ENCODE measurements at places on chromosomes 12 and 14.

DNA sequence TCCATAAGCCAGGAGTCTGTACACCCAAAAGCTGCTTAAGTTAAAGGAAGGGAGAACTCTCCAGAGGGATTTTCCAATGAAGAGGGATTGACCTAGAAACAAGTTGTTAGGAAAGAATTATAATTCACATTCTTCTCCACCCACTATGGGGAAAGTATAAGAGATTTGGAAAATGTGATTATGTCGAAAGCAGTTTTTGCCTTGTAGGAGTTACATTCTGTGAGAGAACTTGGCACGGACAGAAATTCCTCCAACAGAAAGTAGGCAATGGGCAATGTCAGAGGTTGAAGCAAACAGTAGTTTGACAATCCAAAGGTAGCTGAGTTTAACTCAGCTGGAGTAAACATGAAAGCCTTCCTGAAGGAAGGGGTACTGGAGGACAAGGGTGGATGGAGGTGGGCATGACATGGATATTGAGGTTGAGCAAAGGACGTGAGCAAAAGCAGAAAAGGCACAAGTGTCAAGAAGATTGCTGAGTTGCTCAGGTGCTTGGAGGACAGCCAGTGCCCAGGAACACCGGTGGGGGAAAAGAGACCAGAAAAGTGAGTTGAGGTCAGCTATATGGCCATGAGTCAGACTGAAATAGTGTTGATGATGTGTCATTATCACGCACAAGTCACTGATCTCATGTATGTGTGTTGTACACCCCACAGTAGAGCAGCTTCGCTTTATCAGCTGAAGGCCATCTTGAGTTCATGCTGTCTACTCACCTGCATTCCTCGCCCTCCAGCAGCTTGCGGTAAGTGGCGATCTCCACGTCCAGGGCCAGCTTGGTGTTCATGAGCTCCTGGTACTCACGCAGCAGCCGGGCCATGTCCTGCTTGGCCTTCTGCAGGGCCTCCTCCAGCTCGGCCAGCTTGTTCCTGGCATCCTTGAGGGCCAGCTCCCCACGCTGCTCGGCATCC is 4.0 kb downstream of the KRT5 start:
- no peak for DNase-seq

GRCh38 chr12:53995378-53996239 is 4.4 kb upstream of the HOXC9 start:
- DNase-seq: no peak

DNA sequence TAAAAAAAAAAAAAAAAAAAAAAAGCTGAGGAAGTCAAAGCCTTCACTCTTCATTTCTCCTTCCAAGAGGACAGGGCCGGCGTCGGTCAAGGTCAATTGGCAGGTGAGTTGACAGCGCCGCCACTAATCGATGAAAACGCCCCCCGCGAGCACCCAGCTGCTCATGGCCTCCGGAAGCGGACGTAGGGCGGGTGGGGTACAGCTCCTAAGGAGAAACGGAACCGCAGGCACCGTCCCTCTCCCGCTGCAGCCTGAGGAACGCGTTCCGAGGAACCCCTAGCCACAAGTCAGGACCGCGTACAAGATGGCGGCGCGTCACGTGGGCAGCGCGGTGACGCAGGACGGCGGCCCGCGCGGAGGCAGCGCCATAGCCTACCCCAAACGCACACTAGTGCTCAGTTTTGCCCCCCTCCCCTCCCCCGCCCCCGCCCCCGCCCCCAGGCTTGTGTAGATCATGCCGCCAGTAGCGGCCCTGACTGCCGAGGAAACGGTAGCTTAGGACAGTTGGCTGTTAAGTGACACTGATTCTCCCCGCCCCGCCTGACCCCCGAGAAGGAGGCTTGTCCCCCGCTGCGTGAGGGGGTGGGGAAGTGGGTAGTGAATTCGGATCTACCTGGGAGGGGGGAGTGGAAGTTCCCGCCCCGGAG is at the start of gene ATF1:
ATF1 (plus strand) TSS at position 463 of the 647 bp plus-strand sequence. CDS start 16,045 bp downstream, outside the sequence.
- peak; percentile 93 for DNase-seq

DNA sequence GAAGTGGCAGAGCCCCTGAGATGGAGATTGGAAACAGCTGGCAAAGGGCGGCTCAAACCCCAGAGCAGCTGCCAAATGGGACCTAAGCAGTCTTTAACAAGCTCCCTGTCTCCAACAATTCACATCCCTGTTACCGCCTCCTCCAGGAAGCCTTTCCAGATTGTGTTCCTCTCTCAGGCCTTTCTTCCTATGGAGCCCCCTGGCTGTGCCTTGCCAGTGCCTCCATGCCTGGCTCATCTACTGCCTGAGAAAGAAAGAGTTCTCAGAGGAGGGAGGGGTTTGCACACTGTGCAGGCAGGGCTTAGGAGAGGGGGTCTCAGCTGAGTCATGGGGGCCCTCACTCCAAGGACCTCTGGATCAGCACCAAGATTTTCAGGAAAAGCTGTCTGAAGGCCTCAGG is 8.8 kb upstream of the KRT74 start:
- DNase-seq: no peak

DNA sequence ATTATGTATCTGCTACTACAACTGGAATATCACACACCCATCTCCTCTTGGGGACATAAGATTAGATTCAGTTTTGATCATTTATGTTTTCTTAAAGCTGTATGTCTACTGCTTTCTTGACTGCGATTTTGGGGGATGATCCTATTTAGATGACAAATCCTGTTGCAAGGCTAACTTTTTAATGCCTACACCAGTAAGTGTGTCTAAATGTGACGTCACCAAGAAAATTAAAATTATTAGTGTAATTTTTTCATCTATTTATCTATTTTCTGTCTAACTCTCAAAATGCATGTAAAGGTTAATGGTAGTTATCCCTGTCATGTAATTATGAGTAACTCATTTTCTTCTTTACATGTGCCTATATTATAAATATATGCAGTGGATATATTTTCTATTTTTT is 170.9 kb upstream of the PPFIA2 start:
- DNase-seq: no peak

GRCh38 chr14:91413547-91414474 is 3.8 kb downstream of the CCDC88C start:
- DNase-seq: no peak

DNA sequence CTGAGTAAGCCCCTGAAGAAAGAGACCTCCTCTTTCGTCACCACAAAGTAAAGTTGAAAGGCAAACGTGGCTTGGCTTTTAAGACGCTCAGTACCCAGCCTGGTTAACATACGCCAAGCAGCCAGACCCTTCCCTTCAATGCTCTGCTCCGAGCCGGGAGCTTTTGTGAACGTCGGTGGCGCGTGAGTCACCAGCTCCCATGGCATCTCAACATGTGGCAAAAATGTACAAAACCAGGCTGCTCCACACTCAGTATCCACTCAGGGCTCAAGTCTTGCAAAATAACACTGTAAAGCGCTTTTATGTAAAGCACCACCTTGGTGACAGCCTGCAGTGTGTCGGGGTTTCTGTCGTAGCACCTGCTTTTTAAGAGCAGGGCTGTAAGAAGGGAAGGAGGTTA is 89.0 kb downstream of the SETD3 start:
- no peak for DNase-seq

- no peak for DNase-seq
Observed at GRCh38 chr14:71237556-71237955, 330.3 kb downstream of the PCNX1 start.

DNA sequence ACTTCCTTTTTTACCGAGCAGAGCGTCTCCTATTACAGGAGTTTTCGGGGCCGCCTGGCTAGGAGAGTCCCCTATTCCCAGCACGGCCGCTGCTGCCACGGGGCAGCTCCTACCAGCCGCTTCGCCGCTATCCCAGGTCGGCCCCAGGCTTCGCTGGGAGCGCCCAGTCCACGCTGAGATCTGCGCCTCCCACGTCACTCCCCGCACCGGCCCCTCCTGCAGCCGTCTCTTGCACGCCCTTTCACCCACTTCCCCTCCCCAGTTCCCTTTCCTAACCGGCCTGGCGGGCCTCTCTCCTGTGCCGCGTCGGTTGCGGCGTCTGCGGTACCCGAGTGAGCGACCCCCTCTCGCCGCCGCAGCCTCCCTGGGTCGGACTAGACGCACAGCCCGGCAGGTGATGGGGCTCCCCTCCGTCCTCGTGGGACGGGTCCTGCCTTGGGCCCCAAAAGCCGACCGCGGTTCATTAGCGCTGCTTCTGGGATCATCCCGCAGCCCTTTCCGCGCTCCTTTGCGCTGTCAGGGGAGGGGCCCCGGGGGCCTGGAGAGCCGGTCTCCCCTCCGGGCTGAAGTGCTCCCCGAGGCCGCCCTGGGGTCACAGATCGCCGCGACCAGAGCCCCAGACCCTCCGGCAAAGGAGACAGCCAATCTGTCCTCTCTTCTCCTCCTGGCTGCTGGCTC is 1318.4 kb downstream of the TMEM121 start:
- DNase-seq: peak; percentile 43

DNA sequence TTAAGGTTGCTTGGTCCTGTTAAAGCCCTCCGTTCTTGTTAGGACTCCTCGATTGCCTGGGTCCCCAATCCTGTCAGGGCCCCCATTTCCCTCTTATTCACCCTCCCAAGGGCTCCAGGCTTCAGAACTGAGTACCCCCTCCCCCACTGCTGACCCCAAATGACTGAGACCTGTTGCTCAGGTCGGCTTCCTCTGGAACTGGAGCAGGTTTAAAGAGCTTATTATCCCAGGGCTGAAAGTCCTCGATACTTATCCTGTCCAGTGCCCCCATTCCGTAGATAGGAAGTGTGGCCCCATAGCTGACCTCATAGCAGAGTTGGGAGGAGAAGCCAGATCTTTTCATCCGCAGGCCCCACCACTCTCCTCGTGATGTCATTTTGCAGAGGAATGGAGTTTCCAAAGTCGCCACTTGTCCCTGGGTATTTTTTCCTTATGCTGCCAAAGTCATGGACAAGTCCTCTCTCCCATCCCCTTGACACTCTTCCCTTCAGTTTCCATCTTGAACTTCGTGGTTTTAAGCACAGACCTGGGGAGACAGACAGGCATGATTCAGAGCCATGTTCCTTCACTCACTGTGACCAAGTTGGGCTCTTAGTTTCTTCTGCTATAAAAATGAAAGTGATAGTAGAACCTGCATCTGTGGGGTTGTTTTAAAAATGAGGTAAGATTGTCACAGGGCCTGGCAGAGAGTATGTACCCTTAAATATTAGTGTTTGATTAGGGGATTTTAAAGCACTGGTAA is 1.2 kb downstream of the USP30 start:
- peak; percentile 64 for DNase-seq

GRCh38 chr12:113983265-113983664 is 17.1 kb upstream of the RBM19 start:
- no peak for DNase-seq

DNA sequence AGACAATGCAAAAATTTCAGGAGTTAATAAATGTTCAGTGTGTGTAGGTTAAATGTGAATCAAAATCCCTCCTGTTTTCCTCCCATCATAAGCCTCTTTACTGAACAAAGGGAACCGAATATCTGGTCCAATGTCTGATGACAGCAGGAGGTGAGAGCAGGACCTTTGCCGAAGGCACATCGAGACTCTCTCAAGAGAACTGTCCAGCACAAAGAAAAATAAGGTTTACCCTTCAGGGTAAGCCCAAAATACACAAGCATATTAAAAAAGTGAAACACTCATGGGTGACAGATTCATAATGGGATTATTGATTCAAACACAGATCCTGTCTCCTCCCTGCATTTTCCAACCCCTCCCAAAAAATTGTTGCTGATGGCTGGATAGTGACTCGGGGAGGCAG is 4.2 kb upstream of the VSX2 start:
- DNase-seq: no peak

- DNase-seq: peak; percentile 71
Observed at GRCh38 chr12:116533343-116534251, 25.6 kb upstream of the MAP1LC3B2 start.

GRCh38 chr12:49763006-49763591 is 21.7 kb downstream of the TMBIM6 start:
- peak; percentile 81 for DNase-seq

DNA sequence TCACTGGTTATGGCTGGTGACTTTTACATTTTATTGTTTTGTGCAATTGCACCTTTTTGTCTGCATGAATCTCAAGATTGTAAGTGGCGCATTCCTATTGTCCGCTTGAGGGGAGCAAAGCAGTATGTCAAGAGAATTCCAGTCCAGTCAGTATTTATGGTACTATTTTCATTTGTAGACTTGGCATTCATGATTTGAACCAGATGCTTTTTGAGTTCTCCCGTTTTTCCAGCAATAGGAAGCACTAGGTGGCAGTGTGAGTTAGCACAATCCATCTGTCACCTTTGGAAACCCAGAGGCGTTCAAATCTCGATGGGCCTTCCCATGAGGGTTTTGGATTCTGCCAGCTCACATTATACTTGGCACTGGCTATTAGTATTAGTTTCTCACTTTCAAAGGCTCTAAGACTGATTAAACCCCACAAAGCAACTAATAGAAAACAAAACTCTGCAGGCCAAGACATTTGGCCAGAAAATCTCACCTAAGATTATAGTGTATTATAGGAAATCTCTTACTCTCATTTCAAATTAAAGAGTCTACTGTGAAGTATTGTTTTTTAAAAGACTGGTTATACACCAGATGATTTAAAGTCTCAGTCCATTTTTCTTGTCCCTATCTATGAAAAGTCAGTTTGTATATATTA is 2.2 kb downstream of the DACT1 start:
- DNase-seq: peak; percentile 27

DNA sequence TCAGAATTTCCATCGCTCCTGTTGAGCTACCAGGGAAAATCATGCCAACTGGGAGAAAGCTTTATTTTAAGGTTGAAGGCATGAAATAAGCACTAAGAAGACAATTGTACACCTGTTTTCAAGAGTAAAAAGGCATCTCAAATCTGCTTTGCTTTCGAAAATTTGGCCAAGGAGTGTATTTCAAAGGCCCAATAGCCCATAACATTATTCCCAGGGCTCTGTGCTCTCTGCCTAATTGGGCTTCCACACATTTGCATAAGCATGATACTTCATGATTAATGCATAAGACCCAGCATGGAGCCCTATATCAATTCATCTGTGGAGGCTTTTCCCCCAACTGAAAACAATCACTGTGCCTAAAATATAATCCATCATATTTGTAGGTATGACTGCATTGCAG is 258.5 kb downstream of the NOVA1 start:
- no peak for DNase-seq

GRCh38 chr12:130788515-130788914 is 50.5 kb downstream of the STX2 start:
- DNase-seq: no peak

- no peak for DNase-seq
Observed at GRCh38 chr12:45575823-45576475, 153.6 kb upstream of the ARID2 start.

GRCh38 chr12:13177373-13177772 is 19.2 kb upstream of the EMP1 start:
- DNase-seq: no peak

DNA sequence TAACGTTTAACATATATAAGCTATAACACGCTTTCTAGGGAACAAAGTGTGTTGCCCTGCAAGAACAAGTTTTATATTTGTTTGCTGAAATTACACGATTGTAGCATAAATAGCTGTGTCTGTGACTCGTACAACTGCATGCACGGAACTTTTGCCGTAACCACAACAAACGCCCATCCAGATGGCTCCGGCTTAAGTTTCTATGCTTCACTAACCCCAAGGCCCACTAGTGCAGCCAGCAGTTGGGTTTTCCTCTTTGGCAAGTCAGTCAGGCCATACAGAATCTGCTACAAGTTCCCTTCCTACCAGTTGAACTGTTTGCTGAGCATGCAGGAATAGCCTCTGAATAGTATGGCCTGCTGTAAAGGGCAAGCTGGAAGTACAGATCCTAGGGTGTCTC is 12.1 kb downstream of the CSRP2 start:
- no peak for DNase-seq

- no peak for DNase-seq
Observed at GRCh38 chr12:77218278-77218677, 152.9 kb upstream of the E2F7 start.

GRCh38 chr14:98900798-98901197 is 371.2 kb downstream of the BCL11B start:
- DNase-seq: no peak

GRCh38 chr14:77322250-77322902 is 1.5 kb downstream of the GSTZ1 start:
- DNase-seq: no peak

GRCh38 chr12:126487431-126487980 is 1422.3 kb downstream of the AACS start:
- DNase-seq: no peak
